ENCODE measurements at places on chromosomes 12 and 14.

DNA sequence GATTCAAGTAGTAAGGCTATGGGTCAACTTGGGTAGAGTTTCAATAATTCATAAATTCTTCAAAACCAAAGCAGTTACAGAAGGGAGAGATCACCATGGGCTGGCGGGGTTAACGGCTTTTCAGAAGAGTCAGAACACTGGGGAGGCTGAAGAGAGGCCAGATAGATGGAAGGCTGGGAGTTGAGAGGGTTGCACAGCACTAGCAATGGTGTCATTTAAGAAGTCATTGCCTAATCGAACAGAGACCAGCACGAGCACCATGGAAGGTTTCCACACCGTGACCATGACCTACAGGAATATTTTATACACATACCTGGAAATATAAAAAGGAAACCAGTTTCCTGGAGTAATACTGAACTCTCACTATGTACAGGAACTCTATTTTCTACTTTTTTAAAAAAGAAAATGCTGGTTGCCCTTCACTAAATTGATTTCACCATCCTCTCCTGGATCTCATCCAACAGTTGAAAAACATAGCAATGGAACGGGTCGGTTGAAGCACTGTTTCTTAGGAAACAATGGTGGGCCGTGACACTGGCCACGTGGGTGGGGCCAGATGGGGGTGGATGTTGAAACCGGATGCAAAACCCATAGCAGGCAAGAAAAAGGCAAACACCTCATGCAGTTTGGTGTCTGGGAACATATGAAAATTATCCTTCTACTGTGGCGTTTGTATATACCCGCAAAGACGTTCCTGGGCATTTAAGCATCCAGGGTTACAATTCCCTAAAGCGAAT, 38.0 kb upstream of the RIN3 start:
- no peak for DNase-seq

DNA sequence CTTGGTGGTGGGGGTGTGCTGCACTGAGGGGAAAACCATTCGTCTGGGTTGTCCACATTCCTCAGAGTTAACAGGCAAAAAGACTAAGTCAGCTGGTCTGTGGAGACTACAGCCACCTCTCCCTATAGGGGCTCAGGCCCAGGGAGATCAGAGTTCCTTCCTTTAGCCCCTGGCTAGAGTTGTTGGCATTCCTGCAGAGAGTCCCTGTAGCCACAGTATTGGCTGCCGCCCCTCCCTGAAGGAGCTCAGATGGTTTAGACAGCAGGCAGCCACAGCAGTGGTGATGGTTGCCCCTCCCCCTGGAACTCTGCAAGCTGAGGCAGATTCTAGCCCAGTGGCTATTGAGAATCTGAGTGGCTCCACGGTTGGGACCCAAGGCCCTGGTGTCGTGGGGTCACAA, 1072.5 kb upstream of the ATXN7L3B start:
- DNase-seq = no peak

DNA sequence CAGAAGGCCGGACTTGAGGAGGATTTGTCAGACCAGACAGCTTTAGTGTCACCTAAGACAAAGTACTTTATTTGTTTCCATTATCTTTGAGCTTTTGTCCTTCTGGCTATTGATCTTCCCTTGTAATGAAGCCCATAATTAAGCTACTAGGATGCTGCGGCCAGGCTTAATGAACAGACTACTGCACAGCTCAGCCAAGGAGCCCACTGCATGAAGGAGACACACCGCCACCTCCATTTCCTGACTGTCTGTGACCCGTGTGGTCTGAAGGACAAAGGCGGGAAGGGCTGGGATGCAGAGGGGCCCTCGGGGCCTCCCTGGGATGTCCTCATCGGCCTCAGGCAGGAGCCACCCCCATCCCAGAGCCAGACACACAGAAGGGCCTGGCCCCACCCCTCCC, 31.0 kb upstream of the GALNT9 start:
- no peak for DNase-seq

GRCh38 chr14:34797747-34798583, 77.2 kb downstream of the BAZ1A start:
- DNase-seq = no peak

GRCh38 chr14:50948205-50948604, 3.9 kb upstream of the PYGL start:
- no peak for DNase-seq

Data from right kidney (tissue), 9 donors.